Left colon (tissue), 2 donors: ENCODE measurements at places on chromosomes 6 and 20. TPM values are rescaled to one million over a fixed set of nuclear protein-coding genes. Genes with fewer than 3 reads are reported as not detected.

DNA sequence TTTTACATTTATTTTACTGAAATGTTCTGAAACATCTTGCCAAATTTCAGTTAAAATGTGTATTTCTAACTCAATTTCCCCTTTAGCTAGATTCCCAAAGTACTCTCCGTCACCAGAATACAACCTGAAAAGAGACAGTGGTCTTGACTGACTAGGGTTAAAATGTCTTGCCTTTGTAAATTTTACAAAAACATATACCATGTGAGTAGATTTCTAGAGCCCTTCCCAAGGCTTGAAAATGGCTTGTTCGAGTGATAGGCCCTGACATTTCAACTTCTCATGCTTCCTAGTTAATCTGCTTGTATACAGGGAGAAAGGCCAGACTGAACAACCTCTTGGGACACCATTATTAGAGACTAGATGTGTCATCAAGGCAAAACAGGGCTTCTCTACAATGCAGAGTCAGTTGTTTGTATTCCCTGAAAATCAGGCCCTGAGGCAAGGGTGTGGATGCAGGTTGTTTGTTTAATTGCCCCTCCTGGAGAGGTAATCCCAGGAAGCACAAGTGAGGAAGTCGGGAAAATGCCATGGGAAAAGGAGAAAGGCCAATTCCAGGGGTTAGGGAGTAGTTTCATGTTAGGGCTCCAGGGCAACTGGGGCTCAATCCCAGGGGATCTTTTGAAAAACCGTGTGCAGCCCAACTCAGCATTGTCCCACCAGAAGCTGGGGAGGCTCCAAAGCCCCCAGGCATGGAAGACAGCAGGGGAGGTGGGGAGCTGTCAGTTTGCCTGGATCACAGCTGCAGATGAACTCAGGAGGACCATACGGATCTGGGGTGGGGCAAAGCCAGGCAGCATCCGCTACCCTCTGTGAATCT lies 11.6 kb upstream of the TFB1M start:
- DNase-seq = no peak

GRCh38 chr6:125939791-125940190 lies 16.8 kb upstream of the HINT3 start:
- no peak for DNase-seq

GRCh38 chr6:15585760-15586214 lies 77.0 kb downstream of the DTNBP1 start:
- DNase-seq = no peak

- DNase-seq = no peak
Measured at GRCh38 chr6:157121897-157122296, 201.4 kb downstream of the TMEM242 start.

DNA sequence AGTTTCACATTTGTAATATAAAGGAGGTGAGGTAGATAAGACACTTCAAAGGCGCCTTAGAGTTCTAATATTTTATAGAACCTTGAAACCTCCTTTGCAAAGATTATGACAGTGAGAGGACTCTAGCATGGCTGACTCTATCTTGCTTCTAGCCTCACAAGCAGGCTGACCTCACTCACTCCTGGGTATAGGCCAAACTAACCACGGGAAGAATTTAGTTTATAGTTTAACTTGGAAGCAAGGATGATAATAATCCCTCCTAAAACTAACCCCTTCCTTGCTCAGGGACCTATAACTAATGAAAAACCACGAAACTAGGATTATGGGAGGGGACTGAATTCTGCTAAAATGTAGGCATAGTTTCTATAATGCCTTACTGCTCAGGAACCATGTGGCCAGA lies 84.3 kb downstream of the FILIP1 start:
- DNase-seq = no peak

DNA sequence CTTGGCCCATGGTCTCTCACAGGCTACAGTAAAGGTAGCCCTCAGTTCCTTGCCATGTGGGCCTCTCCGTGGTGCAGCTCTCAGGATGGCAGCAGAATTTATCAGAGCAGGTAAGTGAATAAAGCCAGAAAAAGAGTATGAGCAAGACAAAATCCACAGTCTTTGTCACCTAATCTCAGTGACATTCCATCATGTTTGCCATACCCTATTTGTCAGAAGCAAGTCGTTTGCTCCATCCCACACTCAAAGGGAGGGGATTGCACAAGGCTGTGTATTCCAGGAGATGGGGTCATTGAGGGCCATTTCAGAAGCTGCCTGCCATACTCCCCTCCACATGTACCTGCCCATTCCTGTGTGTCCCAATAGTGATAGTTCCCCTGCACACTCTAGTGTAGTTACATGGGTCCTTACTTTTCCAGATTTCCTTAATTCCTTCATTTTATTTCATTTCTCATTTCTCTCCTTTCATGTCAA lies 24.2 kb downstream of the ISM1 start:
- DNase-seq = no peak

The SLC17A1 gene
- not detected for total RNA-seq

The CRIP3 gene
- 1.4 TPM for total RNA-seq
